Neuronal stem cell (in vitro differentiated cells): ENCODE measurements at places on chromosomes 12 and 14.

DNA sequence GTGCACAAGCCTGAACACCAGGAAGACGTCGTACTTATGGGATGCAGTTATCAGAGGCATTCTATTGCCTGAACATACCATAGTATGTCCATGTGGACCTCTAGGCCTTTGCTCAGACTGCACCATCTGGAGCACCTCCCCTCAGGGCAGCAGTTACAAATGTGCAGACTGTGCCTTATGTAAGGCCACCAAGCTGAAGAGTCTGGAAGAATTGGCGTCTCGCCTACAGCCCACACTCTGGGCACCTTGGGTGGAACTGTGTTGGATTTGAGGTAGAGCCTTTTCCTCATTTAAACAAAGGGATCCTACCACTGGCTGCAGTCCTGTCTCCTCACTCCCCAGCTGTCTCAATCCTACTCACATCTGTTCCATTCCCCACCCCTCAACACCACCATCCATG lies 204.3 kb upstream of the FRMD6 start:
- H3K27me3 ChIP-seq, result no peaks in the 10 kb centered on the region
- no peak for DNase-seq
- H3K27ac ChIP-seq, result no peak overlapping the region
- H3K4me3 ChIP-seq, result no peak overlapping the region
- H3K36me3 ChIP-seq, result no peaks in the 10 kb centered on the region
- H3K4me1 ChIP-seq, result no peaks in the 10 kb centered on the region

GRCh38 chr12:106107566-106107965 lies 31.2 kb downstream of the NUAK1 start:
- H3K4me1 ChIP-seq, result peaks cover 56% of the 10 kb centered on the region
- H3K36me3 ChIP-seq, result no peaks in the 10 kb centered on the region
- DNase-seq, result no peak
- H3K27ac ChIP-seq, result no peak overlapping the region
- H3K4me3 ChIP-seq, result no peak overlapping the region

DNA sequence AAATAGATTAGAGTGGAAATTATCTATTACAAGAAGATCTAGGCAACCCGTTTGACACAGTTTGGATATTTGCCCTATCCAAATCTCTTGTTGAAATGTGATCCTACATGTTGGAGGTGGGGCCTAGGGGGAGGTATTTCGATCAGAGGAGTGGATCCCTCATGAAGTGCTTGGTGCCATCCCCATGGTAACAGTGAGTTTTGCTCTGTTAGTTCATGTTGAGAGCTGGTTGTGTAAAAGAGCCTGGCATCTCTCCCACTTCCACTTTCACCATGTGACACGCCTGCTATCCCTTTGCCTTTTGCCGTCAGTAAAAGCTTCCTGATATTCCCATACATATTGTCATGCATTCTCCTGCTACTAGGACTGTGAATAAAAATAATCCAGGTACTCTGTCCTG lies 66.4 kb upstream of the FLRT2 start:
- H3K4me3 ChIP-seq, result no peak overlapping the region
- no peaks in the 10 kb centered on the region for H3K4me1 ChIP-seq
- no peaks in the 10 kb centered on the region for H3K27me3 ChIP-seq
- H3K36me3 ChIP-seq, result no peaks in the 10 kb centered on the region

DNA sequence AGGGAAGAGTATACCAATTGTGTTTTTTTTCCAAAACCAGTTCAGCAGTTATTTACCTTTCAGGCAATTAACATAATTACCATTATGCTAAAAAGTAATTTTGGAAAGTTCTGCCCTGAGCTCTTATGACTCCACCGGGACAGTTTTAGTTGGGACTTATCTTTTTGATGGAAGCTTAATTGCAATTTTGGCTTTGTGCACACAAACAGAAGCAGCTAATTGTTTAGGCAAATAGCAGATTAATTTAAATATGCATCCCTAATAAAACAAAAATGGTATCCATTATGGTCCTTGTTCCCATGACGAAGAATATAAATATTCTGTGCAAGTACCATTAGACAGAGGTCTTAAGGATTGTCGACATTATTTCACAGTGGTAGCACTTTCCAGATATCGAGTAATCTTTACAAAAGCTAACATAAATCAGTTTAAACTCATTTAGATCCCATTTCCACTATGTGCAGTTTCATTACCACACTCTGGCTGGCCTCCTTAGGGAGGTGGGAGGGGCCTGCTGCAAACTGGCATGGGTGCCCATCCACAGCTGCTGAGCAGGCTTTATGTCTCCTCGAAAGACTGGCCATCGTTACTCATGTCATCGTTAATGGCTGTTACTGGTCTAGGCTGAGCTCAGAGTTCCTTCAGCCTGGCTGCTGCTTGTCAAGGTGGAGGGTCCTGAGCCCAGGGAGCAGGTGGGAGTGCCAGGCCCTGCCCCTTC lies 68.2 kb downstream of the FBXW8 start:
- H3K36me3 ChIP-seq, result peaks cover 5% of the 10 kb centered on the region
- no peak overlapping the region for H3K4me3 ChIP-seq
- H3K4me1 ChIP-seq, result peaks cover 5% of the 10 kb centered on the region

DNA sequence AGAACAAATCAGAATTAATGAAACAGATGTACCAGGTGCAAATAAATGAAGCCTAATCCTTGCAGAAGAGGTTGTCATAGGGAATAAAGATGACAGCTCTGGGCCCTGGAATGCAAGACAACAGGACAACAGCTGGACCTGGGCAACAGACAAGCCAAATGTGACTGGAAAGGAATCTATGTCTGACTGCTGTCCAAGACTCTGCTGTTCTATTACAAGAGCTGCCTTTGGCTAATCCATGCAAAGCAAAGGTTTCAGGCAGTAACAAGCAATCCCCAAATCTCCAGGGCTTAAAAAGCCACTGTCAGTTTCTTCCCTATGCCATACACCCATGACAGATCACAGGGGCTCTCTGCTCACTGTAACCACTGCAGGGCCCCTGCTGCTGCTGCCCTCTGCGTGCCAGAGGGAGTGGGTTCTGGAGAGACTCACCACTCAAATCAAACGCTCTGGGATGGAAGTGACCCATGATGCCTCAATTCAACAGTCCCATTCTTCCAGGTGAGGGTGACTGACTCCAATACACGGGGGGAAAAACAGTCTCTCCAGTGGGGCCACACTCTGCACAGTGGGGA lies 218.9 kb upstream of the SFSWAP start:
- H3K36me3 ChIP-seq, result no peaks in the 10 kb centered on the region
- no peaks in the 10 kb centered on the region for H3K4me1 ChIP-seq
- DNase-seq, result no peak
- H3K27me3 ChIP-seq, result no peaks in the 10 kb centered on the region
- no peak overlapping the region for H3K4me3 ChIP-seq
- H3K27ac ChIP-seq, result no peak overlapping the region

- DNase-seq, result no peak
- H3K27ac ChIP-seq, result no peak overlapping the region
- no peak overlapping the region for H3K4me3 ChIP-seq
- no peaks in the 10 kb centered on the region for H3K27me3 ChIP-seq
- H3K4me1 ChIP-seq, result peaks cover 7% of the 10 kb centered on the region
Observed at GRCh38 chr14:84825481-84826251, 704.3 kb upstream of the FLRT2 start.

DNA sequence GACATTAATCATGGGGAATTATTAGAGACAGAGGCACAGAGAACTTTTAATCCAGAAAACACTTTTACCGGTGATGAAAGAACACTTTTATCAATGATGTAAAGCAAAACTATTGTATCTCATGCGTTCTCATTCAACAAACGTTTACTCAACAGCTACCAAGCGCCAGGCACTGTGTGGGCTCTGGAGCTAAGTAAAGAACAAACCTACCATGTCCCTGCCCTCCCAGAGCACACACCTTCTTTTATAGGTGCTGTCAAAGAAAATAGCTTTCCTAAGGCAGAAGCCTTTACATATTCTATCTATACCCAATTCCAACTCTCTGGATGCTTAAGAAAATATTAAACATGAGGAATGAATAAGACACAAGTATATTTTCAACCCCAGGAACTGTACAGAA lies 91.1 kb downstream of the FOXN3 start:
- no peaks in the 10 kb centered on the region for H3K27me3 ChIP-seq
- H3K27ac ChIP-seq, result no peak overlapping the region
- H3K4me1 ChIP-seq, result peaks cover 3% of the 10 kb centered on the region
- H3K36me3 ChIP-seq, result peaks cover 2% of the 10 kb centered on the region
- no peak overlapping the region for H3K4me3 ChIP-seq

DNA sequence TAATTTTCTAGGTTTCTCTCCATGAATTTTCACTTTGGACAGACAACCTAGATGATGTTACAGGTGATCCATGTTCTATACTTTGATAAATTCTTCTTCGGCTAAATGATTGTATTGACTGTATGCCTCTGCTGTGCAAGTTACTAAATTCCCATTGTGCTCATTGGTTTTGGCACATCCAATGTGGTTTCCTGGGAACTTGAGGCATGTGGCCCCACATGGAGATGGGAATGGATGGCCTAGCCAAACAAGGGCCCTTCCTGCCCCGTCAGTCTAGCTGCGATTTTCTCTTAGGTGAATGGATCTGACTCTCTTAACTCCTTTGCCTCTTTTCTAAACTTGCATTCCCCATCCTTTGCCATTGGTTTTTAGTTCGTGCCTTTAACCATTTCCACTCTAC lies 186.2 kb downstream of the PELI2 start:
- no peak overlapping the region for H3K4me3 ChIP-seq
- H3K4me1 ChIP-seq, result no peaks in the 10 kb centered on the region
- H3K36me3 ChIP-seq, result no peaks in the 10 kb centered on the region
- DNase-seq, result no peak

- no peaks in the 10 kb centered on the region for H3K27me3 ChIP-seq
- H3K27ac ChIP-seq, result no peak overlapping the region
- DNase-seq, result no peak
- no peaks in the 10 kb centered on the region for H3K36me3 ChIP-seq
- H3K4me3 ChIP-seq, result no peak overlapping the region
Observed at GRCh38 chr12:99413751-99414150, 233.8 kb upstream of the GARIN6 start.

GRCh38 chr14:72948481-72949138 lies 22.3 kb downstream of the DCAF4 start:
- no peak overlapping the region for H3K27ac ChIP-seq
- H3K4me3 ChIP-seq, result no peak overlapping the region
- H3K36me3 ChIP-seq, result peaks cover 1% of the 10 kb centered on the region
- H3K27me3 ChIP-seq, result no peaks in the 10 kb centered on the region

- H3K27me3 ChIP-seq, result no peaks in the 10 kb centered on the region
- no peaks in the 10 kb centered on the region for H3K36me3 ChIP-seq
- no peak overlapping the region for H3K27ac ChIP-seq
- H3K4me1 ChIP-seq, result peaks cover 14% of the 10 kb centered on the region
Observed at GRCh38 chr14:91365552-91365951, 52.1 kb downstream of the CCDC88C start.

- no peaks in the 10 kb centered on the region for H3K36me3 ChIP-seq
- no peak overlapping the region for H3K27ac ChIP-seq
- no peak for DNase-seq
- no peaks in the 10 kb centered on the region for H3K4me1 ChIP-seq
- H3K27me3 ChIP-seq, result no peaks in the 10 kb centered on the region
- no peak overlapping the region for H3K4me3 ChIP-seq
Observed at GRCh38 chr12:111102102-111102739, 181.8 kb upstream of the MYL2 start.

DNA sequence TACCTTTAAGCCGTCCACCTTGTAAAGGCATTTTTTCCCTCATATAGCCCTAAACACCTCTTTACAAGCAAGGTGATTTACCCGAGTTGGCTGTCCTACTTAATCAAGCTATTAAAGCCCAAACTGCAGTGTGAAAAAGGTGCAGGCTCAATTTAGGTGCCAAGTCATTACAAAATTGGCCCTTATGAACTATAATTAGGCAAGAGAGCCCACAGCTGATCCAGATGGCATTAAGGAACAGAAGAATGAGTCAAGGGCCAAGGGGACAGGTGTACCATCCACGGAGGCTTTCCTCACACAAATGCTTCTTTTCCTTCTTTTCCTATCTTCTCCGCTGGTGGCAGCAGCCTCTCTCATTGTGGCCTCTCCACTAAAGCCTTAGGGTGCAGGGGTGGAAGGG lies 90.5 kb downstream of the TTC8 start:
- H3K27me3 ChIP-seq, result no peaks in the 10 kb centered on the region
- no peaks in the 10 kb centered on the region for H3K36me3 ChIP-seq
- DNase-seq, result no peak
- H3K4me3 ChIP-seq, result no peak overlapping the region

DNA sequence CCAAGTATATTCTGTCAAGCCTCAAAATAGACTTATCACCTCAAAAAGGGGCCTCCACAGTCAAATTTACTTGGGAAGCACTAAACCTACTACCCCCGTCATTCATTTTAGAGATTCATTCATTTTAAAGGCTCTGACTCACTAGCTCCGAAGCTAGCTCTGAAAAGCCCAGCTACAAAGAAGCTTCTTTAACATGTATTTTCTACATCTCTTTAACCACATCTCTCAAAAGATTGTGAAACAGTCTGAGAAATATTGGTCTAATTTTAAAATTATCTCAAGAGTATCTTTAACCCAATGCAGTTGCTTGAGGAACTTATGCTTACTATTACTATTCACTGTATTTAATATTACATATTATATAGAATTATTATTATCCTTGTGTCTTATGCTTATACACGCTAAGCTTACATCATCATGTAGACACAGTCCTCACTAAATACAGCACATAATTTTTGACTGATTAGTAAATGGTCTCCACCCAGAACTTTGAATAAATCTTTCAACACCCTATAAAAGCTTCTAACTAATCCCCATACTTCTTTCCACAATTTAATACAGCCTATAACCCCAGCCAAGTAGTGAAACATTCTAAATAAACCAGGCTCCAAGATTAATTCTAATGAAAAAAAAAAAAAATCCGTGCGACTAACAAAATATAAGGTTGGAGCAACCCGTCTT lies 7.8 kb downstream of the NT5DC3 start:
- DNase-seq, result no peak
- no peak overlapping the region for H3K4me3 ChIP-seq
- H3K27me3 ChIP-seq, result no peaks in the 10 kb centered on the region
- H3K36me3 ChIP-seq, result no peaks in the 10 kb centered on the region
- H3K27ac ChIP-seq, result no peak overlapping the region

DNA sequence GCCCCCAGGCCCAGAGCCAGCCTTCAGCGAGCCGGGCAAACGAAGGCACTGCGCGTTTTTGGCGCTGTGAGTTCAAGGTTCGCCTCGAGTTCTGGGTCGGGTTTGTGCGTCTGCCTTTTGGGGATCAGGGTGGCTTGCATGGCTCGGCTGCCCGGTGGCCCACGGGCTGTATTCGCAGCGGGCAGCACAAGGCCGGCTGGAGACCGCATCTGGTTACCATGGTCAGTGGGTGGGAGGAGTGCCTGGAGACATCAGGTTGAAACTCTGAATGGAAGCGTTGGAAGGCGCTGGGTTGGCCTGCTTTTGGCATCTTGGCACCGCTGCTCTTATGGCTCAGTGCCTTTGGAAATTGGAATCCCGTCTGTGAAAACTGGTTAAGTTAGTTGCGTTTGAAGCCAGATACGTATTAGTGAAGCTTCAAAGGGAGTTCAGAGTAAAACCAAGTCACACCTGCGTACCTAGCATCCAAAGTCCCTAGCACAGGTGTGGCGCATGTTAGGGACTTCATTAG lies 50.9 kb downstream of the SNAPC1 start:
- peak overlapping the region; percentile 46 for H3K4me3 ChIP-seq
- H3K27ac ChIP-seq, result no peak overlapping the region
- DNase-seq, result no peak
- peaks cover 7% of the 10 kb centered on the region for H3K27me3 ChIP-seq

- H3K4me3 ChIP-seq, result no peak overlapping the region
- no peaks in the 10 kb centered on the region for H3K27me3 ChIP-seq
- no peak overlapping the region for H3K27ac ChIP-seq
- no peak for DNase-seq
- peaks cover 5% of the 10 kb centered on the region for H3K4me1 ChIP-seq
- H3K36me3 ChIP-seq, result no peaks in the 10 kb centered on the region
Observed at GRCh38 chr14:70152704-70153103, 36.0 kb downstream of the SLC8A3 start.
